GM03348 (cell line): ENCODE measurements at places on chromosomes 3 and 15.
A peak's percentile ranks its signal among the peaks of the same experiment; 100 is the strongest.

GRCh38 chr3:128855569-128855968 is 23.9 kb upstream of the ACAD9 start:
- DNase-seq: no peak

DNA sequence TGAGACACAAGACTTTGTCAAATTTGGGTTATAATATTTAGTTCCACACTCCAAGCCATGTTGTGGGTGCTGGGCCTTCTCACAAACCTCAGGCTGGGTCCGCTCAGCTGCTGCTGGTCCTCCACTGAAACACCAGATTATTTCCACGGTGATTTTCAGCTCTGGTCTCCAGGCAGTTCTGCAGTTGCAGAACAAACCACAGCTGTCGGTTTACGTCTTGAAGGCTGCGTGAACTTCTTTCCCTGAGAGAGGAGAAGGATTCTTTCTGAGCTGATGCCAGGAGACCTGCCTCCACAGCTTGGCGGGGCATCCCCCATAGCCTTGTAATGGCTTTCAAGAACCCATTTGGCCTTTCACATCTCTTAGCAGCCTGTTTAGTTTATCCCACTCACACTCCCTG is 16.2 kb downstream of the GALNT15 start:
- DNase-seq: no peak

DNA sequence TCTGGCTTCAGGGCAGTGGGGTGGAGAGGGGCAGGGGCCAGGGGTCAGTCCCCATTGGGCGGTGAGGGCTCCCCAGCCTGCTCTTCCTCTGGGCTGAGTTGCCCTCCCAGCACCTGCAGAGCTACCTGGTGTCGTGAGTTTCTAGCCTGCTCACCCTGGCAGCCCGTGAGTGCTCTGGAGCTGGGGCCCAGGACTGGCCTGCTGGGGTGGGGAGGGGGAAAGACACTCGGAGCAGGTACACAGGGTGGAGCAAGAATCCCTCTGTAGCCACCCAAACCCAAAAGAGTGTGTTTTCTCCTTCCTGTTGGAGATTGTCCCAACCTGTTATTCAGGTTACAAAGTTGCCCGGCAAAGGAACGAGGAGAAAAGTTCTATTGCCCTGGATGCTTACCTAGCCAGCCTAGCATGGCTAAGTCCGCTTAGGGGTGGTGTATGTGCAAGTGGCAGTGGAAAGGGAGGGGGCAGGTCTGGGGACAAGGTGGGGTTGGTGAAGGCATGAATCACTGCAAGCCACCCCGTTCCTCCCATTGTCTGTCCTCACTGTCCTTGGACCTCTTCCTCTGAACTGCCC is 8.9 kb downstream of the FAM3D start:
- no peak for DNase-seq

DNA sequence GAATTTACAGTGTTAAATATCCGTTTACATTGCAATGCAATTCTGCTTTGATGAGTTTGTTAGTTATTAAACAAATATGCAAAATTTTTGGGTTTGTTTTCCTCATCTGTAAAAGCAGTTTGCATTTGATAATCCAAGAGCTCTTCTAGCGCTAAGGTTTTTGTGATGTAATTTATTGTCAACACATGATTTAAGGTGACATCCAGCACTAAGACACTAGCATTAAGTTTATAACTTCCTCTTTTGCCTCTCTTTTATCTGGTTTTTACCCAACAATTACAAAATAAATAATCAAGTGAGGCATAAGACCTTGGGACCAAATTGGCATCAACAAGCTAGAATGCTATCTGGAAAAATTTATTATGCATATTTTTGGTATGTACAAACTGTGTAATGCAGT is 969 bp upstream of the DNAJC19 start:
- no peak for DNase-seq

DNA sequence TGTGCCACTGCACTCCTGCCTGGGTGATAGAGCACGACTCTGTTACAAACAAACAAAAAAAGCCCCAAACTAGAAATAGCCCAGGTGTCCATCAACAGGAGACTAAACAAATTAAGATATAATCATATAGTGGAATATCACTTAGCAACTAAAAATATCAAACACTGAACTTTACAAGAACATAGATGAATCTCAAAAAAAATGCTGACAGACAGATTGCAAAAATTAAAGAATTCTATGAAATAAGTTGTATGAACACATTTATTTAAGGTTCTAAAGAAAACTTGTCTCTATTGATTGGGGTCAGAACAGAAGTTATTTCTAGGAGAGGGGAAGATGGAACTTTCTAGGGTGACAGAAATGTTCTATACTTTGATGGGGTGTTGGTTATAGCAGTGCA is 268.2 kb downstream of the CTNNB1 start:
- no peak for DNase-seq

DNA sequence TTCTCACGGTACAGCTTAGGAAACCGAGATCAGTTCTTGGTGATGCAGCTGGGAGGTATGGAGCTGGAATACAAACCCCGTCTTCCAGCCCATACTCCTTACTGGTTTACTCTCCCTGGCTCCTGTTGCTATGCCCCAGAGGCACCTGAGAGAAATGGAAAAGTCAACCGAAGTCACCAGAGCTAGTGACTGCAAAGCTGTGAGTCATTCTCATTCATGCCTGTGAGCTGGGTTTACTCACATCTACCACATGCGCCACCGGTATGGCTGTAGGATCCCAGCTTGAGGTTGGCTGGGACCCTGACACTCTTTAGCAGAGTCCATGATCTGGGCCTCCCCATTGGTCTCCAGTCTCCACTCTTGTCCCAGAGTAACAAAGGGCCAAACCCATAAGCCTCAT is 111.5 kb upstream of the ETV5 start:
- no peak for DNase-seq

DNA sequence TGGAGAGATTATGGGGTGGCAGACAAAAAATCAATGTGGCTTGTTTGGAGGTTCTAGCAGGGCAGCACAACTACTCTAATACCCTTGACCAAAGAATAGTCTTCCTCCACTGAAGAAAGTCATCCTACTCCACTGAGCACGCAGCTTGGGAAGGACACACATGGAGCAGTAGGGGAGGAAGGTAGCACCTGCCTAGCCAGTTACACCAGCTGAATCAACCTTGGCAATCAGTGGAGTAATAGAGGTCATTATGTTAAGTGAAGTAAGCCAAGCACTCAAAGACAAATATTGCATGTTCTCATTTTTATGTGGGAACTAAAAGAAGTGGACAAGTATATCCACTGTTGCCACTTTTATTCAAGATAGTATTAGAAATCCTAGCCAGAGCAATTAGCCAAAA is 555.8 kb upstream of the ALCAM start:
- no peak for DNase-seq

- no peak for DNase-seq
Measured at GRCh38 chr15:66110864-66111263, 142.7 kb downstream of the MEGF11 start.

GRCh38 chr15:74209997-74210671 is 7.5 kb upstream of the STRA6 start:
- DNase-seq: peak; percentile 47

GRCh38 chr15:92934716-92935115 is 34.6 kb downstream of the CHD2 start:
- no peak for DNase-seq

DNA sequence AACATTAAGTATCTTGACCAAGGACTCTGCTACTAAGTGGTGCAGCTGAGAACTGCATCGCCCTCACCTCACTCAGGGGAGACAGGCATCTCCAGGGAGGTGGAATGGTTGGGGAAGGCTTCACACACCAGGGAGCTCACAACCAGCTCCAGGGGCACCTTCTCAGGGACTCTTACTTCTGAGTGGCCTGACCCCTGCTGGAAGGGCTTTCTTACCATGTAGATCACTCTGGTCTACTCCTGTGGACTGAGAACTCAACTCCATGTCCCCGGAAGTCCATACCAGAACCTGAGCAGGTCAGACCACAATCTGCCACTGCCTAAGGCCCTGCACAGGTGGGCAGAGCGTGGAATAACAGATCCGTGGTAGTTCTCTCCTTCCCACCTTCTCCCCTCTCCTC is 140.5 kb downstream of the TLE3 start:
- no peak for DNase-seq

DNA sequence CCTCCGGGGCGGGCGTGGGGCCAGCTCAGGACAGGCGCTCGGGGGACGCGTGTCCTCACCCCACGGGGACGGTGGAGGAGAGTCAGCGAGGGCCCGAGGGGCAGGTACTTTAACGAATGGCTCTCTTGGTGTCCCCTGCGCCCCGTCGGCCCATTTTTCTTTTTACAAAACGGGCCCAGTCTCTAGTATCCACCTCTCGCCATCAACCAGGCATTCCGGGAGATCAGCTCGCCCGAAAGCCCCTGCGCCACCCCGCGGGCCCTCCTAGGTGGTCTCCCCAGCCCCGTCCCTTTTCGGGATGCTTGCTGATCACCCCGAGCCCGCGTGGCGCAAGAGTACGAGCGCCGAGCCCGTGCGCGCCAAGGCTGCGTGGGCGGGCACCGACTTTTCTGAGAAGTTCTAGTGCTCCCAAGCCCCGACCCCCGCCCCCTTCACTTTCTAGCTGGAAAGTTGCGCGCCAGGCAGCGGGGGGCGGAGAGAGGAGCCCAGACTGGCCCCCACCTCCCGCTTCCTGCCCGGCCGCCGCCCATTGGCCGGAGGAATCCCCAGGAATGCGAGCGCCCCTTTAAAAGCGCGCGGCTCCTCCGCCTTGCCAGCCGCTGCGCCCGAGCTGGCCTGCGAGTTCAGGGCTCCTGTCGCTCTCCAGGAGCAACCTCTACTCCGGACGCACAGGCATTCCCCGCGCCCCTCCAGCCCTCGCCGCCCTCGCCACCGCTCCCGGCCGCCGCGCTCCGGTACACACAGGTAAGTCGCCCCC is at the start of gene THBS1:
THBS1 (plus strand) TSS at position 595 of the 757 bp plus-strand sequence. CDS start 779 bp downstream, outside the sequence.
- peak; percentile 95 for DNase-seq

DNA sequence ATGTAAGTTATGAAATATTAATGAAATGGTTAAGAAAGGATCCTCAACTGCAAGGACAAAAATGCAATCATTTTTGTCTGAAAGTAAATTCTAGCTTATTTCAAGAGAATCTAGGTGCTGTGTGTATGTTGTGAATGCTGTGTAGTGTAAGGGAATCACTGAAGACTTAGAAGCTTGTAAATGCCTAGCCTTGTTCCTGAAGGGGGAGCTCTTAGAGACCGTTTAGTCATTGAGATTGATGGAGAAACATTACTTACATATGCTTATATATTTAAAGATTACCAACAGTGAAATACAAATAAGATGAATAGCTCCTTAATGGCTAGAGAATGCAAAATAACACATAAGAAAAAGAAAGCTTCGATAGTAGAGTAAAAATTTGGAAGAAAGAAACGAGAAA is 67.9 kb downstream of the CNTN4 start:
- no peak for DNase-seq

- no peak for DNase-seq
Measured at GRCh38 chr3:30350011-30350410, 256.4 kb upstream of the TGFBR2 start.

- peak; percentile 82 for DNase-seq
Measured at GRCh38 chr3:64190517-64191515, 34.5 kb downstream of the PRICKLE2 start.

GRCh38 chr15:76108021-76108723 is 48.4 kb downstream of the TMEM266 start:
- no peak for DNase-seq

- DNase-seq: no peak
Measured at GRCh38 chr3:71499227-71499876, 84.2 kb downstream of the FOXP1 start.

- no peak for DNase-seq
Measured at GRCh38 chr3:878746-879145, 214.1 kb upstream of the CNTN6 start.
